GF-D8 (cell line): ENCODE measurements at places on chromosomes 2 and 18.
A peak's percentile ranks its signal among the peaks of the same experiment; 100 is the strongest.

- no peak for DNase-seq
Measured at GRCh38 chr2:30437809-30438548, 9.1 kb upstream of the LCLAT1 start.

- DNase-seq: peak; percentile 46
Measured at GRCh38 chr2:231554748-231555545, 24.7 kb upstream of the NMUR1 start.

DNA sequence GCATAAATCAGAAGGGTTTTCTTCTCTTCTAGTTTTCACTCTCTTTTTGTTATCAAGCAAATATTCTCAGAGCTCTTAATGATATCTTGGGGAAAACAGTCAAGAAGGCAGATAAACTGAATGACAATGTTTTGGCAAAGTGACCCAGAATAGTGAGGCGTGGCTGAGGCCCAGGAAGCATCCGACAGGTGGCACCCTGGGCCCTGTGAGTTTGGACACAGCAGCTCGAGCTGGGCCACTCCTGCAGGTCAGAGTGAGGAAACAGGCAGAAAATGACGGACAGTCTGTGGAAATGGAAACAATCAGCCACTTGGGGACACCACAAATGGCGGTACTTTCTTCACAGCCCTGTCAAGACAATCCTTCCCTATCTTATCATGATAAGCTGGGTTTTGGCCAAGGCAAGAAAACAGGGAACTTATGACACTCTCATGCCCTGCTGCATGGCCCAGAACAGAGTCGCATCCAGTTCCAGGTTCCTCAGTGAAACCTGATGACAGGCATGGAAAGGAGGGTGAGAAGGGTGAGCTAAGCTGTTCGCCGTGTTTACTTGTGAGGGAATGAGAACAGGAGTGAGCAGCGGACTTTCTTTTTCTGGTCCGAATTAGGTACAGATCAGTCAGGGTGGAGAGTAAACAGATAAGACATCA lies 32.1 kb downstream of the MRPL44 start:
- DNase-seq: no peak

- no peak for DNase-seq
Measured at GRCh38 chr2:132671151-132671835, 1.3 kb upstream of the LYPD1 start.

GRCh38 chr2:7773362-7774360 lies 856.4 kb downstream of the RNF144A start:
- peak; percentile 77 for DNase-seq

GRCh38 chr18:24006712-24007313 lies 7.7 kb upstream of the TTC39C start:
- no peak for DNase-seq

- no peak for DNase-seq
Measured at GRCh38 chr2:204184226-204184625, 247.7 kb downstream of the ICOS start.

DNA sequence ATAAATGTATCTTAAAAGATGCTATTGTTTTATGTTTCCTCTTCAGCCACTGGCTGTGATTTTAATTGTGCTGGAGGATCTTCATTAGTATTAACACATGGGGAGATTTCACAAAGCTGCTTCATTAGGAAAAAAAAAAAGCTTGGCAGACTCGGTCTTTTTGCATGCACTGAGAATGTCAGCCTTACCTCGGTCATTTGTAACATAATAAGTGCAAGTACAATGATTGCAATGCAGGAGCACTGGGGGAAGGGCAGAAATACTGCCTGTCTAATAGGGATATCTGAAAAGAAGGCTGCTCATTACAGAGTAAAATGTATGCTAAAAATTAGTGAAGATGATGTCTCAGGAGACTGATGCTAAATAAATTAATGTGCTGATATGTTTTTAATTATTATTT lies 1.3 kb upstream of the BAZ2B start:
- DNase-seq: no peak

- no peak for DNase-seq
Measured at GRCh38 chr2:173395567-173396351, 41.1 kb downstream of the CDCA7 start.

DNA sequence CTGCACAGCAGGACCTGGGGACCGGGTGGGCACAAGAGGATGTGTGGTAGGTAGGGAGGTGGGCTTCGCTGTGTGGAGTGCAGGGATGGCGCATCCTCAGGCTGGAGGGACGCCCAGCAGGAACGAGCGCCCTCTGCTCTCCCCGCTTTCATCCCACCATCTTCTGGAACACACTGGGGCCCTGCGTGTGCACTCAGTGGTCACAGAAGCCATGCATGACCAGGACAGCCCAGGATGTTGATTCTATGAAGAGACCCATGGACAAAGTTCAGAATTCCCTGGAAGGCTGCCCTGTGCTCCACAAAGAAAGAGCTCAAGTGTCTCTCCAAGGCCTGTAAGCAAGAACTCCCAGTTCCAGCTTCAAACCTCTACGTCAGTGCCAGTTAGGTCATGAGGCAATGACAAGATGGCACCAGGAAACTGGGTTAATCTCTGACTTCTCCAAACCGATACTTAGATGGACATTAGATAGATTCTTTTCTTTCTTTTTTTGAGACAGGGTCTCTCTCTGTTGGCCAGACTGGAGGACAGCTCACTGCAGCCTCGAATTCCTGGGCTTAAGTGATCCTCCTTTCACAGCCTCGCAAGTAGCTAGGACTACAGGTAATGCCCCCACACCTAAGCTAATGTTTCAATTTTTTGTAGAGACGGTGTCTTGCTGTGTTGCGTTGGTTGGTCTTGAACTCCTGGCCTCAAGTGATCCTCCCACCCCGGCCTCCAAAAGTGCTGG lies 3.4 kb downstream of the SLC66A2 start:
- no peak for DNase-seq

DNA sequence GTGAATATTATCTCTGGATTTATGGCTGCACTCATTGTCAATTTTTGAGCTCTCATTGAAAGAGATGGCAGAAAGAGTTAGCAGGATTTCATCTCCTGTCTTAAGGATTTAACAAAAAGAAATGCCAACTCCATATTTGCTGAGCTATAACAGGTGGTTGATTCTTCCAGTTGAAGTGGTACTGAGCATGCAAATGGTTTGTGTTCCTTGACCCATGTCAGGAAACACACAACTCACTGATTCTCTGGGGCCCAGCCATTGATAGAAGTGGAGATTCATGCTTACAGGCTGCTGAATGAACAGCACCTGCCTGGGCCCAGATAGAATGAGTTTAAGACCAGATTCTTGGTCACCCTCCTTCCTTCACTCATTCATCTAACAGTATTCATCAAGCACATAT lies 128.8 kb downstream of the CERS6 start:
- DNase-seq: no peak

DNA sequence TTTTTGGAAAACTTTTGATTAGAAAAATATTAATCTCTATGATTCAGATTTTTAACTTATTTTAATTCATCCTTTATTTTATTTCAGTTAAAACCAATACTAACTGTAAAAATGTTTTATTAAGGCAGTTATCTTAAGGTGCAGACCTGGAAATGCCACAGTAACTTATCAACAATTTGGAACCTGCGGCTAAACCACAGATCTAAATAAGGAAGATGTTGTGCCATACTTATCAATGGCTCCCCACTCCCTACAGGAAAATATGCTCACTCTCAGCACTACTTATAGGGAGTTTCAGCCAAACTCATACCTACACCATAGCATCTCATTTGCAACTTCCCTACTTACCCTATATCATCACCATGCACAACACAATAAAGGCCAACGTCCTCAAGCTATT lies 226.9 kb upstream of the KYNU start:
- no peak for DNase-seq

- no peak for DNase-seq
Measured at GRCh38 chr2:240578110-240578450, 8.5 kb upstream of the CAPN10 start.

GRCh38 chr2:68925295-68925896 lies 27.3 kb downstream of the GKN2 start:
- no peak for DNase-seq
